CD4-positive, alpha-beta T cell (primary cell): ENCODE measurements at places on chromosomes 5 and 9.

GRCh38 chr5:79827159-79827629, 137.6 kb downstream of the CMYA5 start:
- DNase-seq: no peak

- DNase-seq: no peak
Measured at GRCh38 chr5:82359272-82359671, 81.1 kb upstream of the RPS23 start.

- DNase-seq: no peak
Measured at GRCh38 chr9:78860801-78861475, 564.0 kb downstream of the PSAT1 start.

GRCh38 chr5:160040471-160040835, 31.5 kb downstream of the TTC1 start:
- no peak for DNase-seq

DNA sequence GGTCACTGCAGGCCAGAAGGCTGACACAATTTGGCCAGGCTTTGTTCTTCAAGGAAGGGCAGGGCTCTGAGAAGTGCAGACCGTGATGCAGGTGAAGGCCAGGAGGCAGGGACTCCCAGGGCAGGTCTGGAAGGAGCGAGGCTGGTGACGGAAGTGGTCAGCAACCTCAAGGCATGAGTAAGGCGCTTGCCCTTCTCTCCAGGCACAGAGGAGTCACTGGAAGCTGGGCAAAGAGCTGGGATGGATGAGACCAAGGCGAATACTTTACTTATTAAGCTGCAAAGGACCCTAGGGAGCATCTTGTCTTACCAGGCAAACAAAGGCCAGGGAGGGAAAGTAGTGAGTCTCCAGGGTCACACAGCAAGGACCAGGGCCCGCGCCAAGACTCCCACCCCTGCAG, 18.6 kb downstream of the IRF1 start:
- DNase-seq: no peak

DNA sequence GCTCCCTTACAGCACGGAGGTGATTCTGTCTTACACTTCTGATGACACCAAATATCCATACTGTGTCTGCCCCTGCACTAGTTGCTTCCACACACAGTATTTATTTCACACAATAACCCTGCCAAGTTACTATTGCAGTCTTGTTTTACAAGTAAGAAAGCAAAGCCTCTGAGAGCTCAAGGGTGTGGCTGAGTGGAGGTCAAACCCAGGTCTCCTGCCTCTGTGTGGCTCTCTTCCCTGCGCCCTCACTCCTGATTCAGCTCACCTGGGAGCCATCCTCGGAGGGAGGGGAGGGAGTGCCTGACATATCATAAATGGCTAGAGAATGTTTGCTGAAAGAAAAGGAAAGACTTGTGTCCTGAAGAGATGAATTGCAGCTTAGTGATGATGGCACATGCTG, 41.0 kb downstream of the MVB12B start:
- no peak for DNase-seq

GRCh38 chr9:133031496-133031911, 707 bp downstream of the GTF3C5 start:
- DNase-seq: no peak
